ENCODE measurements at places on chromosomes 11 and 22.

- DNase-seq: no peak
These were observed 128.3 kb downstream of the TEAD1 start for GRCh38 chr11:12802418-12803085.

GRCh38 chr11:70786021-70786665 is 387.8 kb downstream of the CTTN start:
- no peak for DNase-seq

- no peak for DNase-seq
These were observed 48.6 kb downstream of the GAB4 start for GRCh38 chr22:16959345-16959930.

DNA sequence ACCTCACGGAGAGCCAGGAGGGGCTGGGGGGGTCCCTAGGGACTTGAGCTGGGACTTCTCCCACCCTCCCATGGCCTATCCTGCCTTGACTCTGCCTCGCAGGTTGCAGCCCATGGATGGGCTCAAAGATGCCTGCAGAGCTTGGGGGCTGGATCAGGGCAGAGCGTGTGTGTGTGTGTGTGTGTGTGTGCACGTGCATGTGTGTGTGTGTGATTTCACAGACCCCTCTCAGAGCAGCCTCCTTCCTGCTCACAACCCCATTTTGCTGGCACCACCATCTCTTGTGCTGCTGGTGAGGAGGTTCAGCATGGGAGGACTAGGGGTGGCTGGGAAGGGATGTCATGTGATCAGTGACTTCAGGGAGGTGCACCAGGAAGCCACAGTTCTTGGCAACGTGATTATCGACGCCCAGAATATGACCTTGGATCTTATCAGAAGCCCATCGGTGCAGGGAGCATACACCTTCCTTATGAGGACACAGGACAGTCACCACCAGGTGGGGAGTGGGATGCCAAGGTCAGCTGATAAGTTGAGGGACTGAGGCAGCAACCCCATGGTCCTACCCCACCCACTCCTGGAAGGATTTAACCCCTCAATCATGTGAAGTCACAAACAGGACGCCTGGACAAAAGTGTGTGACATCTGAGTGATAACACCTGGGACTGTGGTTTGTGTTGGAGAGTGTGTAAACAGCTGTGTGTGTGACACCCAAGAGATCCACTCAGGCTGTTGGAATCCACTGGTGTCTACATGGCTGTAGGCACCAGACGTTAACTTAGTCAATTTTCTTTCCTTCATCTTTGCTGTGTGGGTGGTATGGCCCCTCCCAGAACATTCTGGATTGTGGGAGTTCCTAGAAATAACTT is 1.8 kb upstream of the NAALADL1 start:
- no peak for DNase-seq

- DNase-seq: no peak
These were observed 65.8 kb downstream of the MYH9 start for GRCh38 chr22:36321797-36322601.

DNA sequence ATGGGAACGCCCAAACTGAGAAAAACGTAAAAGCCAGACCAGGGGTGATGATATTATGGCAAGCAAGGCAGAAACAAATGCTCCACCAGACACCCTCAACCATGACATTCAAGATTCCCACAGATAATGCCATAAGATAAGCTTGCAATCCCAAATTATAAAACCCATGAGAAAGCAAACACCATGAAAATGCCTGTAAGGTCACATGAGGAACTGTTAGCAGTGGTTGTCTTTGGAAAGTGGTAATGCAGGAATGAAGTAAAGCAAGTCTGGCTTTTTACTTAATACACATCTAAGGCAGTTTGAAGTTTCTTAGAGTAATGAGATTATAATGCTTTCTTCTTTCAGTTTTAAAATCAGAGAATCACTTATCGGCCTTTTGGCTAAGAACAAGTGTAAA is 111.0 kb downstream of the MN1 start:
- DNase-seq: no peak

- DNase-seq: peak; percentile 82
These were observed 35.9 kb downstream of the CTSC start for GRCh38 chr11:88301488-88302140.

GRCh38 chr11:4039011-4039410 is 55.6 kb upstream of the RRM1 start:
- DNase-seq: peak; percentile 22

- no peak for DNase-seq
These were observed 26.5 kb downstream of the GRAMD4 start for GRCh38 chr22:46646531-46647215.

GRCh38 chr22:37918580-37919270 is 12.6 kb downstream of the MICALL1 start:
- no peak for DNase-seq

DNA sequence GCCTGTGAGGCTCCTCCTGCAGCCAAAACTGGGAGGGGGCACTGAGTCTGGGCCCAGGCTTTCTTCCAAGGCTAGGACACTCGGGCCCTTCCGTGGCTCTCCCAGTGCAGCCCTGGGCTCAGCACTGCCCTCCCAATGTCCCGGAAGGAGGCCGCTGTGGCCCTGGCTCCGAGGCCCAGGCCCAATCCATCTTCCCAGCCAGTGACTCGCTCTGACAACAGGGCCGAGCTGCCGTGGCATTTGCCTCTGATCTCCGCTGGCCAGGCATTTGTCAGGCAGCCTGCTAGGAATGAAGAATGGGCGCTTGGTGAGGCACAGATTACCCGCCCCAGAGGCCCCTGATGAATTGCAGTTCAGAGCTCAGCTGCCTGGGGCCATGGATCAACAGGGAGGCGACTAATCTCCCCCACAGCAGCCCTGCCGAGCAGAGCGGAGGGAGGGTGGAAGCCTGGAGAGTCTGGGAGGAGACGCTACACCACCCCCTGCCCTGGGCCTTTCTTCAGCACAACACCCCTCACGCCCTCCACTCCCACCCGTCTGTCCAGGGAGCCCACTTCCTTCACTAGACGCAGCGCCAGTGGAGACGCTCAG is 8.3 kb downstream of the FXYD2 start:
- no peak for DNase-seq

GRCh38 chr11:19987331-19987801 is 172.9 kb downstream of the DBX1 start:
- no peak for DNase-seq

GRCh38 chr11:68632802-68633201 is 51.5 kb upstream of the GAL start:
- peak; percentile 39 for DNase-seq

GRCh38 chr11:93089474-93090102 is 108.2 kb downstream of the SLC36A4 start:
- DNase-seq: peak; percentile 91

DNA sequence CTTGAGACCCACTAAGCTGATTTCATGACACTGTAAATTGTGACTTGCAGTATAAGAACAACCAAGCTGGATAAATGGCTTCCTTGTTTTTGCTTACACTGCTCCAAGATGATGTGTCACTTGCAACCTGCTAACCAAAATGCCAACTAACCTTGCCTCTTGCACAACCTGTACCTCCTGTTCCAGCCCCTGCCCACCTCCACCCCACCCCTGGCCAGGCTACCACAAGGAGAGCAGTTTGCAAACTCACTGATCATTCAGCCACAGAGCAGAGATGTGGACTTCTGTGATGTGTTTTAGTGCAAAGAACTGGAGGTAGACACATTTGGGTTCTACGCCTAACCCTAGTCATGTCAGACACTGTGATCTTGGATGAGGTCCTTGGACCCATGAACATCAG is 4.3 kb upstream of the APOL6 start:
- DNase-seq: no peak

DNA sequence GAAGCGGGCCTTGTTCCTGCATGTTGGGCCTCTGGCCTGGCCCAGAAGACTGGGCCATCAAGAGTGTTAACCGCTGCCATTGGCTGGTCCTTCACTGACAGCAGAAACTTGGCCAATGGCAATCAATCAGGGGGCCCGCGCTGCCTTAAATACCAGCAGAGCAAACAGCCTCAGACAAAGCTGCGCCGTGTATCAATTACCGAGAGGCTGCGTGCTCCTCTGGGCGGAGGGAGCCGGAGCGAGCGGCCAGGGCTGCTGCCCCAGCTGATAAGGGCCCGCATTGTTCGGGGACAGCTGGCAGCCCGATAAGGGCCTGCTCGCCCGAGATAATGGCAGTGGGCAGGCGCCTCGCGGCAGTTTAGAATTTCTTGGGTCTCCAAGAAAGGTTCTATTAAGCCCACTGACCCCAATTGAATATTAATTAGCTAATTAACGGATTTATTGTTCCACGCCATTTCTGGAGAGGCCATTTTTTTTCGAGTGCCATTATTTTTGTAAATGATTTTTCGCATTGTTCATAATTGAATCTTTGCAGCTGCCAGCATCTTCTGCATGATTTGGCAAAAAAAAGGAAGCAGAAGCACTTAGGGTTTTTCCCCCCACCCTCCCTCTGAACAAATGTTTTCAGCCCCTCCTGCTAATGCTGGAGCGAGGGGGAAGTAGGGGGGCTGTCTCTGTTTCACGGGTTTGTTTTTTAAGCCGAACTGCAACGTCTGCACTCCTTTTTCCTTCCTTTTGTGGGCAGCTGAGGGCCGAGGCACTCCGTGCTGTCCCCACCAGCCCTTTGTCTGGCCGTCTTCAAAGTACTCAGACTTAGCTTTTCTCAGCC is 37.6 kb upstream of the RIC3 start:
- peak; percentile 70 for DNase-seq

DNA sequence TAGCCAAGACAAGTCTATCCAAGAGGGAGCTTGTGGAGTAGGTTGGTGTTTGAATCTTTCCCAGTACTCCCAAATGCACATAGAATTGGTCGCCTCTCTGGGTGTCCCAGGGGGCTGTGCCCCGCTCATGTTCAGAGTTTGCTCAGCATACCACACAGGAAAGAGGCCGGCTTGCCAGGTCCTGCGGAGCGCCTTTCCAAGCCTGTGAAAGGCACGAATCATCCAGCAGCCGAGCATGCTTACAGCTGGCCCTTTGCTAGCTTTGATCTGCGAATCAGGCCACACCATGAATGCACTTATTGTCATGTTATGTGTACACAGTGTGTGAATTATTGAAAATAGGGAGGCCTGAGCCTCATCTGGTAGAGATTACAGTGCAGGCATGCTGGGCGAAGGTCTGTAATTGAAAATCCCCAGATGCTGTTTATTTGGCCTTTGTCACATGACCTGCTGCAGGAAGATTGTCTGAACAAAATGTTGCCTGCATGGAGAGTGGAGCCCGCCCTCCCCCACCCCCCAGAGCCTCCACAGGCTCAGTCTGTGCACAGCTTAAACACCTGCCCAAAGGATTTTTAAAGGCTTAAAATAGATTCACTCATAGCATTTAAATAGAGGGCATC is 163.3 kb upstream of the RASSF10 start:
- DNase-seq: no peak

All from MV-4-11 (cell line).